ENCODE measurements at places on chromosomes 13 and 19. TPM values are rescaled to one million over a fixed set of nuclear protein-coding genes. Genes with fewer than 3 reads are reported as not detected.

- no peaks in the 10 kb centered on the region for H3K27me3 ChIP-seq
- no peaks in the 10 kb centered on the region for H3K4me1 ChIP-seq
- no peaks in the 10 kb centered on the region for H3K36me3 ChIP-seq
Observed at GRCh38 chr13:85806553-85807175, 7.4 kb upstream of the SLITRK6 start.

GRCh38 chr19:45693106-45693788 lies 781 bp downstream of the QPCTL start:
- peak overlapping the region; percentile 87 for H3K27ac ChIP-seq
- H3K4me1 ChIP-seq: peaks cover 6% of the 10 kb centered on the region
- peak overlapping the region; percentile 43 for H3K4me3 ChIP-seq
- H3K27me3 ChIP-seq: no peaks in the 10 kb centered on the region
- peaks cover 3% of the 10 kb centered on the region for H3K36me3 ChIP-seq

GRCh38 chr19:19642506-19643157 lies 825 bp downstream of the GMIP start:
- no peaks in the 10 kb centered on the region for H3K27me3 ChIP-seq
- H3K4me1 ChIP-seq: peaks cover 14% of the 10 kb centered on the region
- H3K36me3 ChIP-seq: peaks cover 27% of the 10 kb centered on the region
- H3K27ac ChIP-seq: no peak overlapping the region

DNA sequence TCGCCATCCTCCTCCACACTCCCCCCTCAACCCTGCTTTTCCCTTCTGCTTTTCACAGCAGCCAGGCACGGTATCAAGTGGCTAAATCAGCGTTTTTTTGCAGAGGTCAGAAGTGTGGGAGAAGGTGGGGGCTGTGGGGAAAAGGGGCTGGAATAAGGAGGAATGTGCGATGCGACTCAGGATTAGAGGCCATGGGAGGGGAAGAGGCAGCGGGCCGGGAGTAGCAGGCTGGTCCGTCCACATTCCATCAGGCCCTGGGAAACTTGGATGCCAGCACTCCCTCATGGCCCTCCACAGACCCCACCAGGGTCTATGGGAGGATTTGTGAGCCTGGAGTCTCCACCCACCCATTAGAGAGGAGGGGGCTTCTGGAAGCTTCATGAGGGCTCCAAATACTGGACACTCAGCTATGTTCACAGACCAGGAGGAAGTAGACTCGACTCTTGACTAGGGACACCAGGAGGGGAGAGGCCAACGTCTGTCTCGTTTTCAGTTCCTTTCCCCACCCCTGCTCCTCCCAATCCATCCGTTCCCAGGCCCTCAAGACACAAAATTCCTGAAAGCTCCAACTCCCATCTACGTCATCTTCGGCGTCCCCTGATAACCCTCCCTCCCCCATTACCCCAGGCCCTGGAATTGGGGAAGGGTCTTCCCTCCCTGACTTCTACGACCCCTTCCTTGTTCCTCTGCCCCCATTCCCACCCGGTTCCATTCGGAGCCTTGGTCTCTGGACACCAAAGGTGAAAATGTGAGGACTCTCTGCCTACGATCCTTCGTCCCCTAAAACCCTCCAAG lies 3.3 kb upstream of the KCNC3 start:
- no peaks in the 10 kb centered on the region for H3K27me3 ChIP-seq
- peak; percentile 78 for DNase-seq
- H3K4me3 ChIP-seq: peak overlapping the region; percentile 67
- peak overlapping the region; percentile 93 for H3K27ac ChIP-seq

DNA sequence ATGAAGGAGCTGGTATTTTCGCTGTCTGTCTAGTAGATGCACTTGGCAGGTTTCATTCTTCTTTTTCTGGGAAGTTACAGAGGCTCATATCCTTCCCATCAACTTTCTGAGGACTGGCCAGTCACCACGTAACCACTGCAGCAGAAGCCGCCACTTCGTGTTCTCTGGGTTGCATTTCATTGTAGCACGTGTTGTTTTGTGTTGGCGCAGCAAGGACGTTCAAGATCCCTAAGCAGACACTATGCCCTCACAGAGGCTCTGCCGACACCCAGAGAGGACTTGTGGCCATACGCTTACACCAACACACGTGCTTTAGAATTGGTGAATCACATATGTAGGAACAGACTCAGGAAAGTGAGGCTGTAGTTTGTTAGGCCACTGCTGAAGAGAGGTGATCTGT lies 42.2 kb upstream of the TEX29 start:
- no peak overlapping the region for H3K27ac ChIP-seq
- no peaks in the 10 kb centered on the region for H3K4me1 ChIP-seq
- DNase-seq: no peak

- H3K27ac ChIP-seq: no peak overlapping the region
- no peak overlapping the region for H3K4me3 ChIP-seq
- no peak for DNase-seq
- H3K36me3 ChIP-seq: peaks cover 31% of the 10 kb centered on the region
Observed at GRCh38 chr19:14478113-14478545, 3.0 kb upstream of the PTGER1 start.

- no peak overlapping the region for H3K27ac ChIP-seq
Observed at GRCh38 chr13:84607261-84608013, 725.2 kb upstream of the SLITRK1 start.

DNA sequence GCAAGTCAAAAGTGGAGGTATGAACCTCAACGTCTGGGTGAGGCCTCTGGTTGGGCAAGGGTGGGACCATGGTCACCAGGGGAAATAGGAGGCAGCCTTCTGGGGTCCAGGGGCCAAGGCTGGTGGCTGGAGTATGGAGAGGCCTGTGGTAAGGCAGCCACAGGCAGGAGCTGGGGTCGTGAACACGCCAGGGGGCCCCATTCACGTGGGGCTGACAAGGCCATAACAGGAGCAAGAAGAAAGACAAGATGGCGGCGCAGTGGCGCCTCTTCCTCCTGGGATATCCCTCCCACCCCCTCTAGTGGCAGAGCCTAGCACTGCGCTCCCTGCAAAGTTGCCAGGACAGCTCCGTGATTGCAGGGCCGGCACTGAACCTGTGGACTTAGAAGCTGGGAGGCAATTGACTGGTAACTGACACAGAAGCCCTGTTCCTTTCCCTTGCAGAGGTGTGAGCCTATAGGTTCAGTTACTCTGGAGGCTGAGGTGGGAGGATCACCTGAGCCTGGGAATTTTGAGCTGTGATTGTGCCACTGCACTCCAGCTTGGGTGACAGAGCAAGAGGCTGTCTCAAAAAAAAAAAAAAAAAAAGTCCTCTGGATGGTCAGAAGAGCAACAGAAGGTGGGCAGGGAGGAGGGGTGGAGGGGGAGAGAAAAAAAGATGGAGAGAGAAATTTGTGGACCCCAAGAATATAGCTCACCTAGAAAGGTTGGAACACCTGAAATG lies 19.7 kb upstream of the EDDM13 start:
- no peaks in the 10 kb centered on the region for H3K27me3 ChIP-seq
- peak; percentile 64 for DNase-seq
- H3K36me3 ChIP-seq: no peaks in the 10 kb centered on the region

DNA sequence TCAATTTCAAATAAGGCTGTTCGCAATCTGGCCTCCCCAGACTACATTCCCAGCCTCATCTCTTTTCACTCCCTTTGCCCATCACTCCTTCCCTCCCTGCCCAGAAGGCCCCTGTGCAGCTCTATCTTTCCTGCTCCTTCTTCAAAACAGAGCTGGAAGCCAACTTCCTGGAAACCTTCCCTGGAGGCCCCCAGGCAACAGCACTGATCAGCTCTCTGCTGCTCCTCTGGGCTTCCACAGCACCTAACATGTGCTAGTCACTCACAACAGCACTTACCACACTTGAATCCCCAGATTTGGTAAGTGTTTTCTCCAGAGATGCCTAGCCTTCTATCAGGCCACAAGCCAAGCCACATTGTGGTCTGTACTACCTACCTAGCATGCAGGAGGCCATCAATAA lies 9.5 kb downstream of the SMAD9 start:
- peaks cover 25% of the 10 kb centered on the region for H3K4me1 ChIP-seq
- no peaks in the 10 kb centered on the region for H3K36me3 ChIP-seq
- no peak overlapping the region for H3K27ac ChIP-seq
- DNase-seq: no peak

- no peak for DNase-seq
- no peaks in the 10 kb centered on the region for H3K4me1 ChIP-seq
- no peaks in the 10 kb centered on the region for H3K36me3 ChIP-seq
- no peak overlapping the region for H3K4me3 ChIP-seq
Observed at GRCh38 chr13:96741779-96742178, 252.5 kb downstream of the OXGR1 start.

- H3K27me3 ChIP-seq: no peaks in the 10 kb centered on the region
- no peak overlapping the region for H3K27ac ChIP-seq
- H3K36me3 ChIP-seq: no peaks in the 10 kb centered on the region
- no peak for DNase-seq
Observed at GRCh38 chr13:100521851-100522617, 66.6 kb downstream of the GGACT start.

GRCh38 chr19:47109541-47110375 lies 3.8 kb downstream of the ZC3H4 start:
- H3K27ac ChIP-seq: peak overlapping the region; percentile 100
- H3K4me1 ChIP-seq: peaks cover 50% of the 10 kb centered on the region
- H3K27me3 ChIP-seq: no peaks in the 10 kb centered on the region
- DNase-seq: no peak

- H3K27me3 ChIP-seq: peaks cover 18% of the 10 kb centered on the region
- no peak overlapping the region for H3K27ac ChIP-seq
- H3K4me1 ChIP-seq: no peaks in the 10 kb centered on the region
- no peak for DNase-seq
- H3K36me3 ChIP-seq: no peaks in the 10 kb centered on the region
Observed at GRCh38 chr19:41566001-41566400, 10.0 kb upstream of the CEACAM21 start.

DNA sequence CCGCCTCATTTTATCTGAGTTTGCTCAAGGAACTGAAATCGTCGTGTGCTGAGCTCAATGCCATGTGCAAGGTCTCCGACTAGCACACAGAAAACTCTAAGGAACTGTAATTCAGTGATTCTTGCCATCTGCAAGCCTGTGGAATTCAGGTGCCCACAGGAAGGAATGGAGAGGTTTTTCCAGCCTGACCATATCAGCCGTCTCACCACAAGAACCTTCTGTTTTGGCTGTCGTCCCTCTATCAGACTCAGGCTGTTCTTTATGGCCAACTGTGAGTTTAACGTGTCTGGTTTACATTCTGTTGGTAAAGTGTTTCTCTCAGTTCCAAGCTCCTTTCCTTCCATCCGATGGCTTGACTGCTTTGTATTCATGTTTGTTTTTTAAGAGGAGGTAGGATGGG lies 293.5 kb downstream of the SPRY2 start:
- peaks cover 13% of the 10 kb centered on the region for H3K4me1 ChIP-seq
- no peaks in the 10 kb centered on the region for H3K36me3 ChIP-seq
- DNase-seq: no peak
- no peaks in the 10 kb centered on the region for H3K27me3 ChIP-seq
- H3K27ac ChIP-seq: no peak overlapping the region

GRCh38 chr13:39417643-39418042 lies 185.3 kb downstream of the LHFPL6 start:
- H3K27ac ChIP-seq: no peak overlapping the region
- H3K27me3 ChIP-seq: no peaks in the 10 kb centered on the region
- H3K4me3 ChIP-seq: no peak overlapping the region
- no peak for DNase-seq

- no peak overlapping the region for H3K4me3 ChIP-seq
- no peaks in the 10 kb centered on the region for H3K4me1 ChIP-seq
- no peaks in the 10 kb centered on the region for H3K27me3 ChIP-seq
- no peak for DNase-seq
- peaks cover 43% of the 10 kb centered on the region for H3K36me3 ChIP-seq
Observed at GRCh38 chr19:43997631-43998290, 5.0 kb upstream of the ZNF230 start.

- no peak overlapping the region for H3K4me3 ChIP-seq
- peaks cover 26% of the 10 kb centered on the region for H3K36me3 ChIP-seq
- no peak overlapping the region for H3K27ac ChIP-seq
Observed at GRCh38 chr19:44303320-44303719, 1.5 kb downstream of the ZNF235 start.

DNA sequence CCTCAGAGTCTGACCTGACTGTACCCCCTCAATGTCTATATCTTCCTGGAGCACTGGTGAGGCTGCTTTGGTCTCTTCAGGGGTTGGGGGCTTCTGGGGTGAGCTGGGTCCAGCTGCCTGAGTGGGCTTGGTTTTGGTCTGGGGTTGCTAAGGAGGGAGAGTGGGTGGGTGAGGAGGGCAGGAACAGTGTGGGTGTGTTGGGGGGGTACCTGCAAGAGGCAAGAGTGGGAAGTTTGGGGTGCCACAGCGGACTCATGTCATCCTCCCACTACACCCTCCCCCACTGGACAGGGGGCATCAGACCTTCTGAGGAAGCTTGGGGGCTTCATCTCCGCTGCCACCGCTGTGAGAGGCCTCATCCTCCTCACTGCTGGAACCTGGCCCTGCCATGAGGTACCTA lies 13.6 kb downstream of the ZNF575 start:
- no peak overlapping the region for H3K27ac ChIP-seq
- H3K4me3 ChIP-seq: no peak overlapping the region
- no peak for DNase-seq
- no peaks in the 10 kb centered on the region for H3K4me1 ChIP-seq

DNA sequence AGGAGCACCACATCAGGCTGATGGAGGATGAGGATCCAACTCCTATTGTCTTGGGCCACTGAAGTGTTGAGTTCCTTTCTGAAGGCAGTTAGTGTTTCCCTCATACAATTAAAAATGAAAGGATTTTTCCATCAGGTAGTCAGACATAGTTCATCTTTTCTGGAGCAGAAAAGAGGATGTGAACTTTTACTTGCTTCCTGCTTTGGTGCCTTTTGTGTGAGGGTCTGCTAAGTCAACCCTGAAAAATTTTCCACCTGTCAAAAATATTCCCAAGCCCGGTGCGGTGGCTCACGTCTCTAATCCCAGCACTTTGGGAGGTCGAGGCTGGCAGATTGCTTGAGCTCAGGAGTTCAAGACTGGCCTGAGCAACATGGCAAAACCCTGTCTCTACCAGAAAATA lies 43.9 kb downstream of the RGCC start:
- H3K36me3 ChIP-seq: no peaks in the 10 kb centered on the region
- DNase-seq: no peak
- H3K27ac ChIP-seq: no peak overlapping the region
- H3K4me3 ChIP-seq: no peak overlapping the region
- H3K4me1 ChIP-seq: no peaks in the 10 kb centered on the region

DNA sequence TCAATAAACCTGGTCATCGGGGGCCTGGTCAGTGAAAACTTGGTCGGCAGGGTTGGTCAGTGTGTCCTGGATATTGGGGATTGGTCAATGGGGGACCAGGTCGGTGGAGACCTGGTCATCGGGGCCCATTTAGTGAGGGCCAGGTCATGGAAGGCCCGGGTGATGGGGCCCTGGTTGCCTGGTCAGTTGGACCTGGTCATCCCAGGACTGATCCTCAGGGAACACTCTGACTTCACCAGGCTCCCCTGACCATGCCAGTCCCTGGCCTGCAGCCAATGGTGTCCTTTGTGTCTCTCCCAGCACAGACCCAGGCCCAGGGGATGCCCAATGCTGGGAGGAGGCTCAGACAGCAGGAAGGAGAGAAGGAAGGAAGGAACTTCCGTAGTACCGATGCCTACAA lies 42.1 kb upstream of the TPM4 start:
- H3K4me1 ChIP-seq: no peaks in the 10 kb centered on the region
- H3K36me3 ChIP-seq: no peaks in the 10 kb centered on the region
- DNase-seq: no peak

- no peak for DNase-seq
- no peaks in the 10 kb centered on the region for H3K36me3 ChIP-seq
- H3K27ac ChIP-seq: no peak overlapping the region
- no peaks in the 10 kb centered on the region for H3K27me3 ChIP-seq
- no peak overlapping the region for H3K4me3 ChIP-seq
Observed at GRCh38 chr13:60990032-60990733, 425.5 kb downstream of the PCDH20 start.

The A1BG gene
- 3.4 TPM for total RNA-seq

The PIP5K1C gene
- total RNA-seq: 42.4 TPM

The CNN2 gene
- total RNA-seq: 80.0 TPM

The ZNF560 gene
- not detected for total RNA-seq

The NLRP11 gene
- not detected for total RNA-seq

The RNF17 gene
- total RNA-seq: not detected

The BEST2 gene
- not detected for total RNA-seq
